ENCODE measurements at places on chromosomes 4 and X.

DNA sequence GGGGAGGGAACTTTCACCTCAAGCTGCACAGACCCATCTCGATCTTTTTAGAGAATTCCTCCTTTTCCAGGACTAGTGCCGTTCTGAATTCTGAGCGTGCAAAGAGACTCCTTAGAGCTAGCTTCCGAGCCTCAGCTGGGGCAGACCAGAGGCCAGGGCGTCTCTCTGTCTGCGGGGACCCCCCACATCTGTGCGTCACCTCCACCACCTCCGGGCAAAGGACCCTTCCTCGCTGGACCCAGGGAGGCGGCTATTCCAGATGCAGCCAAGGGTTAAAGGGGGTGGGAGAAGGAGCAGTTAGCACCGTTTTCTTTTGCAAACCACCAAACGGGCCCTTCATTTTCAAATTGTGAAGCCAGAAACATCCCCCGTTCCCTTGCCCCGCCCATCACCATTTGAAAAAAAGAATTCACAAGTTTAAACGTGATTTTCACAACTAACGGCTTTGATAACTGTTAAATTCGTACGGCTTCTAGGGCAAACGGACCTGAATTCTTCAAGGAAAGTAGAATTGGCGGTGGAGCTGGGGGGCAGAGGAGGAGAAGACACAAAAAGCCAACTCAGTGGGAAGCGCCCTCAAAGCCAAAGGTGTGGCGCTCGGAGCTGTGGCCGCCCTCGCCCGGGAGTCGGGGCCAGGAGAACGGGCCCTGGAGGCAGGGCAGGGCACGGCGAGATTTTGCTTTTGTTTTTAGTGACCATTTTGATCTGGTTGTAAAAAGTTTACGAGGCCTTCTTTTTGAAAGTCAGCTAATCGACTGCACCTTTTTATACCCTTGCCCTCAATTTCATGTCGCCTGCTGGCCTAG lies 3.3 kb upstream of the PDGFRA start:
- no peak for DNase-seq

DNA sequence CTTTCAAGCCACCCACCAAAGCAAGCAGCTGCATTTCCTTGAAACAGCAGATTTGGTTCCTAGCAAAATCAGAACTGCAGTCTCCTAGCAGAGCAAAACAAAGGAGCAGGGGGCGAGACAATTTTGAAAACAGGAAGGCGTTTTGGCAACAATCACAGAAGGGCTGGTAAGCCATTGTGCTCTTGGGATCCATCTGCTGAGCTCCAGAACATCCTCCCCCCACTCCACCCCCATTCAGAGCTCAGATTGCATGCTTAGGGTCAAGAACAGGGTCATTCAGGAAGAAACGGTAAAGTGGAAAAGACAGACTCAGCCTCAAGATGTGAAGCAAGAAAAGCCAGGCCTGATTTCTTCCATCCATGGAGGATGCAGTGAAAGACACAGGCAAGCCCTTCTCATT lies 7.6 kb upstream of the PCDH19 start:
- DNase-seq = peak; percentile 28

GRCh38 chrX:7889680-7890079 lies 37.5 kb downstream of the PNPLA4 start:
- DNase-seq = no peak

DNA sequence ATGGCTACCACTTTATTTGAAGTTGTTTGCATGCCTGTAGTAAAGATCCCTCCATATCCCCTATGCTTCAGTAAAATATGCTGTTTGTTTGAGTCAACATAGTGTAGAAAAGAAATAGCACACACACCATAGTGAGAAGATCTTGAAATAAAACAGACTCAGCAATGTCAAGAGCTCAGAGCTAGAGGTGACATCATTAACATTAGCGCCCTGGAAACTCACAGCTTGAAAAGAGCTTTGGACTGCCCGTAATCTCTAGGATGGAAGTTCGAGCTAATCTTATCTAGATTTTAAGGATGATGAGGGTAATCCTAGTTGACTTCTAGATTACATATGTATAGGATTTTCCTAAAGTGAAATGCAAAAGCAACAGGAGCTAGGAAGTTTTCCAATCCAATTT lies 275.6 kb downstream of the SMARCA1 start:
- DNase-seq = no peak

GRCh38 chr4:38672074-38672396 lies 8.0 kb downstream of the KLF3 start:
- DNase-seq = no peak

DNA sequence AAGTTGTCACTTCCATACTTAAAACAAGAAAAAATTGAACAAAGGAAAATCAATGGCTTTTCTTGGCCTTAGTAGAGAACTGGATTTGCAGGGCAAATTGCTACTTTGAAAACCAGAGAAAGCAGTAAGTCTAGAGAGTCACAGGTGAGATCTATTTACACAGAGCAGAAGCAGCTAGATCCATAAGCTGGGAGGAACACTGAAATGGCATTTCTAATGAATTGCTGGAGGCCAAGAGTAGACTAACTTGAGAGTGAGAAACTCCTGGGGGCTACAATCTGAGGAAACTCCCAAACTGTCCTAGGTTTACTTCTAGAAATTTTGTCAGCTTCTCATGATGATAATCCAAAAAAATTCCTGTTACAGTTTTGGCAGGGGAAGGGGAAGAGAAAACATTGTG lies 133.3 kb downstream of the SPCS3 start:
- no peak for DNase-seq

GRCh38 chrX:48715072-48715471 lies 18.5 kb downstream of the SUV39H1 start:
- no peak for DNase-seq

GRCh38 chrX:98480606-98481005 lies 1596.9 kb downstream of the RPA4 start:
- DNase-seq = no peak

DNA sequence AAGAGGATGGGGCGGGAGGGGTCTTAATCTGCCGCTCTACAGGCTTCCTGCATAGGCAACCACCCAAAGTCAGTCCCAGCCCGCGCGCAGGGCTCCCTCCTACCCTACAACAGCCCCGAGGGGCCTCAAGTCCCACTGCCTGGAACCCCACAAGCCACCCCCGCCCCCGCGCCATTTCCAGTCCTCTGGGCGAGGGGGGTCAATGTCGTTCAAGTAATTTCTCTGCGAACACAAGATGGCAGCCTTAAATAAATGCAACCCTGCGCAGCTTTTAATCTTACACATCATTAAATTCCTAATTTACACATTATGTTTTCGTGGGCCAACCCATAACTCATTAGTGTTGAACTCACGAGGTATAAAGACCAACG lies 92.9 kb downstream of the BCOR start:
- DNase-seq = no peak

DNA sequence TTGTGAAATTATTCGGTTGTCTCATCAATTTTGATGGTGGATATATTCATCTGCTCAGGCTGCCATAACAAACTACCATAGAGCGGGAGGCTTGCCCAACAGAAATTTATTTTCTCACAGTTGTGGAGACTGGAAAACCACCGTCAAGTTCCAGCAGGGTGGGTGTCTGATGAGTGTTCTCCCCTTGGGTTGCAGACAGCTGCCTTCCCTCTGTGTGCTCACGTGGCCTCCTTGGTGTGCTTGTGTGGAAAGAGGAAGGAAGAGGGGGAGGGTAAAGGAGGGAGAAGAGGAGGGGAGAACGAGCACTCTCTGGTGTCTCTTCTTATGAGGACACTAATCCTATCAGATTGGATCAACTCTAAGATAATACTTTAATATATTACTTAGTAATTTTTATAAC lies 123.8 kb upstream of the TEX13D start:
- no peak for DNase-seq

GRCh38 chrX:142891046-142891445 lies 134.7 kb upstream of the SPANXN4 start:
- no peak for DNase-seq

DNA sequence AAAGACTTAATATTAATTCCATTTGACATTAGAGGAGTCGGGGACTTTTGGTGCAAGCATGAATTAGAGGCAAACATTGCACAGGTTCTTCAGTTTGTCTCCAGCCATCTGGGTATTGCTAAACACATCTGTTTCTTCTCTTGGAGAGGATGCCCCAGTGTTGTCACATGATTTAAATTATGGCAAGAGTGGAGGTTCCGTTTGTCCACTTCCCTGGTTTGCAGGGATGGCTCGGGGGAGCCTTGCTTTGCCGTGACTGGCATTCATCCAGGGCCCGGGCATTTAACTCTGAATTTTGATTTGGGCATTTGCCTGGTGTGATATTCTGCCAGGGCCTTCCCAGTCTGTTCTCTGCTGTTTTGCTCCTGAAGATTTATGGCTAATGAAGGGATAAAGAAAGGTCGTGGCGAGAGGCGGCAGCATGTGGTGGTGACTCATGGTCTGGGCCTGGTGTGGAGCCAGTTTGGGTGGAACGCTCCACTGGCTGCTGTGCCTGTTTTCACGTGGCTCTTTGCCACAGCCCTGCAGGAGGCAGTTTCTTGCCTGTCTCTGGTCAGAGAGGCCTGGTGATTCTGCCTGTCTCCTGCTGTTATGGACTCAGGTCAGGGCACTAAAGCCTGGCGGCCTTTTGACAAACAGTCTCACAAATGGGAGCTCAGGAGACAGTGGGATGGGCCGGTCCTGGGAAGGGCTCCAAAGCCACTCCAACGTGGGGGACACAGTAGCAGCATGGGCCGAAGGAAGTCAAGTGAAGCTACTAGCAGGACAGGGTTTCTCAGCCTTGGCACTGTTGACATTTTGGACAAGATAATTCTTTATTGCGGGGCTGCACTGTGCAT lies 99.4 kb upstream of the PGRMC2 start:
- peak; percentile 79 for DNase-seq

DNA sequence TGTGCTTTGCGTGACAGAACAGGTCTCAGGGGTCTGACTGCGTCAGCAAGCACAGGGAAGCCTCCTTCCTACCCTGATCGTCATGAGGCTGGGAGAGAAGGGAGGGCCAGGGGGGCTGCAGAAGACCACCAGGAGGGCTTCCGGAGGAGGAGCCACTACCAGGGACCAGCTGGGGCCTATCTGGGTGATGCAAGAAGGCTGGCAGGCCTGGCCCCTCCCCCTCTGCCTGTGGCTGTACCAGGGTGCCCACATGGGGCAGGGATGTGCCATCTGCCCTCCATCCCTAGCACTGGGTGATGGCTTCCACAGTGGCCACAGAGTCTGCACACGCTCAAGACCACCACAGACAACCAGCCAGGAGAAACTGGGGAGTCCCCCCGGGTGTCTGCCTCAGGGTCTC lies 116.4 kb upstream of the NKX1-1 start:
- no peak for DNase-seq

DNA sequence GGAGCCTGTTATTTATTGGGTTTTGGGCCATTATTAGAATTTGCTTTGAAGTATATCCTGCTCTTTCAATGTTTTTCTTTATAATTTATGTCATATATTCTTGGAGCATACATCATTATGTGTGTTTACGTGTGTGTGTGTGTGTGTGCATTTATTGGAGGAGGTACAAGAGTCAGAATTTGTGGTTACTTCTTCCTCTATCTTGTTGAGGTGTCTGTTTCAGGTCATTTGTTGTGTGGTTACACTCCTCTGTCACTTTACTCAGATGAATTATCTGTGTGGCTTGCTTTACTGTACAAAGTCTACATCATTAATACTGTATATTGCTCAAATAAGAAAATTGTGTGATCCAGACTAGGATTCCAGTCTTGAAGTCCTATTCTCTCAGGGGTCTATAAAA lies 1957.4 kb upstream of the TENM3 start:
- no peak for DNase-seq

GRCh38 chrX:8672176-8672575 lies 59.8 kb downstream of the ANOS1 start:
- DNase-seq = no peak

GRCh38 chr4:184765473-184766340 lies 31.8 kb upstream of the CENPU start:
- DNase-seq = no peak

DNA sequence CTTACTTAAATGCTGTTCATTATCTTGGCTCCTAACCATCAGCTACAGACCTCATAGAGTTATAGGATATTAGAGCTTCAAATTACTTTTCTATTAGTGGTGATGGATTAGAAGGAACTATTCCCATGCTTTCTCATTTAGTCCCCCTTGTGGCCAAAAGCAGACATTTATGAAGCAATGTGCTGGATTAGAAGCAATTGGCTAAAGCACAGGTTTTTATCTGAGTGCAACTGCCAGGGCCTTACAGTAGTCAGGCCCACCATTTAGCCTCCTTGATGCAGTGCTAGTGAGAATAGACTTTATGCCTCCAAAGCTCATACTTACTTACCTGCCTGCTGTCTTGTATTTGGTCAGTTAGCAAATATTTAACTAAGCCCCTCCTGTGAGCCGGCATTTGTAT lies 93.0 kb downstream of the TSPAN7 start:
- DNase-seq = peak; percentile 7

DNA sequence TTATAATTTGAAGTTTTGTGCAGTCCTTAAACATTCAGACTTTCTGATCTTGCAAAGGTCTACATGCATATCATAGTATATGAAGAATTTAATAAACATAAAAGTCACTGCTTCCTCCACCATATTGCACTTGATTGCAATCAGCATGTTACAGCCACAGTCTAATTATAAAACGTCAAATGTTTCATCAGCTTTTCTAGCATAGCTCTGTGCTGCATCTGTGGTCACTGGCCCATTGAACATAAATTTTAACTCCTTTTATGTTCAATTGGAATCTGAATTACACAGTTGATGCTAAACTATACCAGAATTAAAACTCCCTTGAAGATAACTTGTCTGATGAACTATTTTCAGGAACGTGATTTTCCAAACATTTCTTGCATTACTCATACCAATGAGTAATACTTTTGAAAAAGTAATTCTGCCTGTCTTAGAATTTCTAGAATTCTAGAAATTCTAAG lies 329.1 kb downstream of the GALNTL6 start:
- DNase-seq = no peak

DNA sequence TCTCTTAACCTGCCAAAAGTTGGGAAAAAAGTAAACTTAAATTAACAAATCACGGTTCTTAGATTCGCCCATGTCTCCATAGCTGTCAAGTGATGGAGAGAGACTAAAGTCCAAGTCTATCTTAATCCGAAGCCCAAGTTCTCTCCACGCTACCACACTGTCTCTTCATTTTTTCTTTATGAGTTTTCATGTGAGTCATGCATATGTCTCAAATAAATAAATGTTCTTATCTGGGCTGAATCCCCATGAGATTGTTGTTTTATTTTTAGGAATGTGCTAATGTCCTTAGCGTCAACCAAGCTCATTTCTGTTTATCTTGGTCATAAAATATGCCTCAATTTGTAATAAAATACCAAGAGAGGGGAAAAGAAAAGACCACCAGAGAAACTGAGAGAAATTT lies 169.3 kb downstream of the RCHY1 start:
- no peak for DNase-seq

- DNase-seq = peak; percentile 92
Observed at GRCh38 chr4:122500852-122501501, 44.5 kb upstream of the IL2 start.

- DNase-seq = no peak
Observed at GRCh38 chrX:95645738-95646137, 1038.9 kb upstream of the DIAPH2 start.

DNA sequence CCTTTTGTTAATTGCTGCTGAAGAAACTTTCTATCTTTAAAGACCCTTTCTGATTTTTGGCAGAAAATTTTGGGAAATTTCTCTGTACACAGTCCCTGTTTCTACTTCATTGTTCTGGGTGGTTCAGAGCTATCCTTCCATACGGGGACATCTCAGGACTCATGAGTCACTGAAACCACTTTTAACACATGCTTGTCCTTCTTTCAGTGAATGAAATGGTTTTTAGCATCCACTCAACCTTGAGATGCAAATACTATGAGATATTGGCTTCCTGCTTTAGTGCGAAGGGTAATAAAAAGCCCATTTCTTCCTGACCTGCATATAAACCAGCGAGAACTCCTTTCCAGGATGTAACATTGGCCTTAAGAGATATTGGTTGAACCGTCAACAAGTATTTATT lies 158.0 kb downstream of the REPS2 start:
- DNase-seq = no peak

All from NCI-H1092 treated with DMSO at 0.1 percent for 48 hours (cell line).